Renal cortical epithelial cell (primary cell): ENCODE measurements at places on chromosomes 7 and 10.

DNA sequence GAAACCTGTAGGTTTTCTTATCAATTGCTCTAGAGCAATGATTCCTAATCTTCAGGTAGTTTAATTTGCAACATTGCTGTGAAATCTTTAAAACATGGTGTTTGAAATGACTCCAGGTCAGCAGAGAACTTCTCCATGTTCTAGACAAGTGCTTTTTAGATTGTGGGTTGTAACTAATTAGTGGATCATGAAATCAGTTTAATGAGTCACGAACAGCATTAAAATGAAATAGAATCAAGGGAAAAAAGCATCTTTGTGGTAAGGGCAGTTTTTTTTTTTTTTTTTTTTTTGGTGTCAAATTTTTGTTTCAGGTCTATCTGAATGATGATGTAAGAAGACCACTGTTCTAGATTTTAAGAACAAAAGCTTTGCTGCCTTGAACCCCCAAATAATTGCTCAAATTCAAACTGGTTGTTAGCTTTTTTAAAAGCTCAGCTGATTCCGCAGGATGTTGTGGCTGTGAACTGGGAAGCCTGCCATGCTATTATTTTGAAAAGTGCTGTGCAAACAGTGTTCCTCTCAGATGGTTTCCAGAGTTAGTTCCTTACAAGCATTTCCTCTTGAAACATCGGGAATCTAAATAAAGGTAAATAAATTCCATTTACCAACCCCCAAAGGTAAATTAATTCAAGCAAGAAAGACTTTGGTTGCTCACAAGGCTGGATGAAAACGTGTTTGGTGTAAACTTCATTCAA lies 13.1 kb upstream of the PDK4 start:
- DNase-seq, result peak; percentile 86

GRCh38 chr7:150373049-150373801 lies 4.6 kb downstream of the REPIN1 start:
- no peak for DNase-seq

GRCh38 chr10:17781856-17782255 lies 27.3 kb upstream of the MRC1 start:
- no peak for DNase-seq

- DNase-seq, result peak; percentile 27
Measured at GRCh38 chr10:71623098-71623985, 96.2 kb downstream of the C10orf105 start.

- DNase-seq, result no peak
Measured at GRCh38 chr10:48742891-48743860, 58.5 kb downstream of the WDFY4 start.

DNA sequence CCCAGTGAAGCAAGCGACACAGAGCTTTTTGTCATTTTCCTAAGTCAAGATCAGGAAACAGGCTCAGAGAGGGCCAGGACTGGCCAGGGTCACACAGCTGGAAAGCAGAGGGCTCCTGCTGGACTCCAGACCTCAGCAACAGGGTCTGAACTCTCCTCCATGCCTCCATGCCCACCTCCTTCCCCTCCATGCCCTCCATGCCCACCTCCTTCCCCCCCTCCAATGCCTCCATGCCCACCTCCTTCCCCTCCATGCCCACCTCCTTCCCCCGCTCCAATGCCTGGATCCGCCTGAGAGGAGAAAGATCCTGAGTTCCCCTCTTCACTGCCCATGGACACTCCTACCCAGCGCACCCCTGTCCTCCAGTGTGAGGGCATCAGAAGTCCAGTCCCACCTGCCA lies 51.3 kb downstream of the OAT start:
- DNase-seq, result no peak

DNA sequence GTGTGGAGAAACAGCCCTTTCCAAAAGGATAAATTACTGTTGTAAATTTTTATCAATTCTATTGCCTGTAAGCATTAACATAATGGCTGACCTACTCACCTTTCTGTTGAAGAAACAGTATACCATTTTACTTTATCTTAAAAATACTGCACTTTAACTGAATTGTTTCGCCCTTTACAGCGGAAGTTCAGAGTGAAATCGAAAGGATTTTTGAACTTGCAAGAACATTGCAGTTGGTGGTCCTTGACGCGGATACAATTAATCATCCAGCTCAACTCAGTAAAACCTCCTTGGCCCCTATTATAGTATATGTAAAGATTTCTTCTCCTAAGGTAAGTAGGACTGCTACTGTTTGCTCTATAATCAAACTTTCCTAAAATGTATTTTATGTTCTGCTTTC lies 117.5 kb downstream of the NSUN6 start:
- DNase-seq, result no peak

GRCh38 chr7:54419209-54419608 lies 123.0 kb upstream of the VSTM2A start:
- no peak for DNase-seq

GRCh38 chr10:93515071-93516005 lies 18.9 kb downstream of the CEP55 start:
- DNase-seq, result no peak

- DNase-seq, result no peak
Measured at GRCh38 chr7:142709921-142710320, 39.4 kb upstream of the PRSS1 start.

DNA sequence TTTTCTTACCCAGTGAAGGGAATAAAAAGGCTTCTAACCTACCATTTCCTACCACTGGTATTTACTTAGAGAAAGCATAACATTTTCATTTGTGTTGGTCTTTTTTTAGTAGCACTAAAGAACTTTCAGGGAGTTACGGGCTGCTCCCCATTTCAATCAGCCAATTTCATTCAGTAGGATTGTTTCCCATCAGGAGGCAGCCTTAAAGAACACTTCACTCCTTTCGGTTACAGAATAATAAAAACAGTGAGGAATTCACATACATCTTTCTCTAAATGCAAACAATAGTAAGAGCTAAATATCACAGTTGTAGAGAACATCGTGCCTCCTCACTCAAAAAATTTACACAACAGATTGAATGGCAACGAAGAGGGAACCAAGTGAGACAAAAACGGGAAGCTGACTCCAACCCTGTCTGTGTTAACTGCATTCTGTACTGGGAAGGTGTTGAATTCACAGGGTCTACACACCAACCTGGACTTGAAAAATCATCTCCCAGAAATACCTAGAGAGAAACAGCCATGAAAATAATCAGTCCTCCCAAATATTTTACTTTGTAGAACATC lies 55.5 kb upstream of the ABLIM1 start:
- no peak for DNase-seq

DNA sequence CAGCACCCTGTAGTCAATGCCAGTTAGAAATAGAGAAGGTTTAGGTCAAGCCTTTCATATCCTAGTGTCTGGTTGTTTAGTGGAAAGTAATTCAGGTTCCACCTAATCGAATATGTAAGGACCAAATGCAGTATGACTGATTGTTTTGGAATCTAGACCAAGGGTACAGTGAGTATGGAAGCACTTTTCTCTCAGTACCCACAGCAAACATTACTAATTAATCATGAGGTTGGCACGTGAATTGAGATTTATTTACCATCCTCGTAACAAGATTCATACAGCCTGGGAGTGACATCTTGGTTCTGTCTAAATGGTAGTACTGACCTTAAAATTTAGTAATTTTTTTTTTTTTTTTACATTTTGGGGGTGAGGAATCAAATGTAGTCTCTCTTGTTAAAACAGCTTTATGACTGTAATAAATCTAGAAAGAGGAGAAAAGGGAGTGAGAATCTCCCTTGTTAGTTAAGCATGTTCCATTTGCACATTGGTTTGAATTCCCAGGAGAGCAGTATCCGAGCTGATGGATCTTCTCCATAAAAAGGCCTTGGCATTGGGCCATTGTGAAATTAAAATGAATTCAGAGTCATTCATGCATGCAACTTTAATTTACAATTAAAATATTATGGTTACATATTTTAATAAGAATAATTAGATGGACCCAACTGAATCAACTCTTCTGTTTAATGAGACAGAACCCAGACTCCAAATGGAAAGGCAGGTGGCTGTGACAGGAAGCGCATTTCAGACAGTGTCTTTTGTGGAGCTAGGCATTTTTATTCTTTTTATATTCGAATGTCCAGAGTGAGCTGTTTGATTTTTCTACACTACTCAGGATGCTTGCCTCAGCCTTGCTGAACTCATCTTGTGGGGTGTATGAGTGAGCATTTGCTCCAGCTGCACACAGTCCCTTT lies 57.6 kb downstream of the SNX10 start:
- DNase-seq, result peak; percentile 94

DNA sequence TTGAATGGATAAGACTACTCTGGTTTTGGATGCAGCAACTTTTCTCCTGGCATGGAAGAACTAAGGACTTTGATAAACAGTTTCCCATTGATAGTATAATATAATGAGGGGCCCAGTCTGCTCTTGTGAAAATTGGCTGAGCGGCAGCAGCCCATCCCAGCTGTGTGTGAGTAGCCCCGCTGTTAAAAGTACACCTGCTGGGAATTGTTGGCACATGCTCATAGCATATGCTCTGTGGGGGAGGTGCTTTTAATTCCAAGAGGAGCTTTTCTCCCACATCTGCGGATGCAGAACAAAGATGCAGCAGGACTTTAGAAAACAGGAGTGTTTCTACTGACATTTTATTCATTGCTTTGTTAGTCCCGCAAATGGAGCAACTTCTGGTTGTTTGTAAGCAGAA lies 19.0 kb downstream of the SRI start:
- no peak for DNase-seq

DNA sequence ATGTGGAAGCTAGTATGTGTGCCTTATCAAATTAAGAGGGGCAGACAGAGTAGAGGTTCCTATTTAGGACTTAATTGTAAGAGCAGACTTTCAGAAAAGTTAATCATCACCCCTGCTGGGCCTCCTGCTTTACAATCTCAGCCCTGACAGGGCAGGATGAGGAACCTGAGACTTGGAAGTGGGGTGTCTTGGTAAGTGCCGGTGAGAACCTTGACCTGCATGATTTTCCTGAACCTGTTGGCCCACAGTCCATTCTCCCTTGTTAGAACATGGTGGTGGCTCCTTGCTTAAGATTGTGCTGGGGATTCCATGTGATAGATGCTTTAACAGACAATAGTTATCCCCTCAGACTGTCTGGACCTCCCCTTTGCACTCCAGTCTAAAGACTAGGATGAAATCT lies 141.7 kb upstream of the TMEM72 start:
- peak; percentile 37 for DNase-seq

DNA sequence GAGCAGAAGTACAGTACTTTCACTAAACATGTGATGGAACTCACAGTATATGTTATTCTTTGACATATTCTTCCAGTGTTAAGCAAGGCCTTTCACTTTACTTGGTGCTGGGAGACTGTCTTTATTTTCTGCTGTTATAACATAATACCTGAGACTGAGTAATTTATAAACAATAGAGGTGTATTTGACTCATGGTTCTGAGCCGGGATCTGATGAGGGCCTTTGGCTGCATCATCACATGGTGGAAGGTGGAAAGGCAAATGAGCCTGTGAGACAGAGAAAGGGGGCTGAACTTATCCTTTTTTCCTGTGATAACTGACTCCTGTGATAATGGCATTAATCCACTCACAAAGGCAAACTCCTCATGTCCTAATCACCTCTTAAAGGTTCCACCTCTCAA lies 1.4 kb downstream of the SUPV3L1 start:
- DNase-seq, result no peak

- peak; percentile 60 for DNase-seq
Measured at GRCh38 chr10:26621889-26622711, 75.4 kb upstream of the PDSS1 start.

GRCh38 chr10:14557567-14557966 lies 217.1 kb downstream of the FAM107B start:
- no peak for DNase-seq
